ENCODE measurements at places on chromosomes 13 and 19.

DNA sequence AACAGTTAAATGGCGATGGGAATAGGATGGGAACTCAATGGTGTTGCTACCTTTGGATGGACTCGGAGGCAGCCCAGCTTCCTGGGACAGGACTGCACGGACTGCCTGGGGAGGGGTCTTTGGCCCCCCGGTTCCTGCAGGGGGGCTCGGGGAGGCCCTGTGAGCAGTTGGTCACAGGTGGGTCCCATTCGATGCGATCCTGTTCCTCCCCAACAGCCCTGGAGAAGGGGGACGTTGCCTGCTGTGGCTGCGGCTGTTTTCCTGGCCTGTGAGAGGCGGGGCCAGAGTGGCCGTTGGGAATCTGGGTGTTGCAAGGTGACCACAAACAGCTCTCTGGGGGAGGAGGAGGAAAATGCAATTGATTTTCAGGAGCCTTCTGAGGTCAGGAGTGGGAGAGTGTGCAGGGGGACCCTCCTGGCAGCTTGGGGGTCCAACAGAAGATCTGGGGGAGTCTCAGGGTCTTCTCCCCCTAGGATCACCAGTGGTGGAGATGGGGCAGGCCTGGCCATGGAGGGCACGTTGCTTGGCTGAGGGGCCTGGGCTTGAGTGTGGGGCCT is 1.9 kb upstream of the PLPPR3 start:
- no peak for DNase-seq

GRCh38 chr13:63680704-63681103 is 2265.1 kb upstream of the PCDH20 start:
- no peak for DNase-seq

DNA sequence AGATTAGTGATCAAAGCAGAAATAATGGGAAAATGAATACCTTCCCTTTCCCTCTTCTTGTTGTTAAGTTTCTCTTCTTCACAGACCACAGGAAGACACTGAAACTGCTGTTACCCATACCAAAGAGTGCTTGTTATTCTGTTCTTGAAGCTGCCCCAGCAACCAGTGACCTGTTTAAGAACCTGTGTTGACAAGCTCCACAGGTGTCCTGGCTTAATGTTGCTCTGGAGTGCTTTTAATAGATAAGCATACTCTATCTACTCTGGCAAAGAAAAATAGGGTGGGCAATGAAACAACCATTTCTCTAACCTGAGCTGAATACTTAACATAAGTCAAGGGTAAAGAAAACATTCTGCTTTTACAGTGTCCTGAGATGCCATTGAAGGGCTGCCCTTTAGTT is 506.7 kb upstream of the GPC6 start:
- no peak for DNase-seq

- no peak for DNase-seq
These were observed 223.9 kb upstream of the MIR17HG start for GRCh38 chr13:91123456-91124127.

- no peak for DNase-seq
These were observed 236.7 kb upstream of the CSNK1A1L start for GRCh38 chr13:37342205-37342604.

DNA sequence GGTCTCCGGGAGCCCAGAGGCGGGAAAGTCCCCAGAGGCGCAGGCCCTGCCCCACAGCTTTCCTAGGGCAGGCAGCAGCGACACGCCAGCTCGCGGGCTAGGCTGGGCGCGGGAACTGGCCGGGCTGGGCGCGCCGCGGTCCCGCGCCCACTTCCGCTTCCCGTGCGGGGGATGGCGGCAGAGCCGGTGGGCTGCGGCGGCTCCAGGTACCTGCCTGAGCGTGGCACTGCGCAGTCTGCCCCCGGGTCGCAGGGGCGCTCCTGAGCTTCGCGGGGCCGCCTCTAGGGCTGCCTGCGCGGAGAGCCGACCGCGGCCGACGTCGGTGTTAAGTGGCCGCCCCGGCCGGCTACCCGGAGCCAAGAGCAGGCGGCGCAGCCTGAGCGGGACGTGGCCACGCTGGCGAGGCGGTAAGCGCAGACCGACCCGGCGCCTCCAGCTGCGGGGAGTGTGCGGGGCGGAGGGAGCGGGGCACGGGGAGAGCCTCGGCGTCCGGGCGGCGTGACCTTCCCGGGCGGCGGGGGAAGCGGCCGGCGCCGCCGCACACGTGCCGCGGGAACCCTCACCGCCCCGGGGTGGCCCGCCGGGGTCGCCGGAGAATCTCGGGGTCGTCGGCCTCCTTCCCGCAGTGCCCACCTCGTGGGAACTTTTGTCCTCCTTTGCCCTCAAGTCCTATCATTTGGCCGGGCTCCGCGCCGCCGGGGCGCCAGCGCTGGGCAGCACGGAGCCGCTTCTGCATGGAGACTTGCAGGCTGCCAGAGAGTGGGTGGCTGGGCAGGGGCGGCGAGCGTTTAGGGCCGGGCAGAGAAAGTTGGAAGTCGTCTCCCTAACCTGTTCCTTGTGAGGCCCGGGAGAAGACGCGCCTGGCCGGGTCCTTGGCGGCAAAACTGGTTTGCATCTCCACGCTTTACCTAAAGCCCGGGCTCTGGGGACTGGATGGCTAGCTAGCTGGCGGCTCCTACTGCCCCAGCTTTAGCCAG is 31.4 kb upstream of the MPHOSPH8 start:
- DNase-seq = peak; percentile 91

- DNase-seq = peak; percentile 58
These were observed 40.6 kb upstream of the EEF1AKMT1 start for GRCh38 chr13:20814224-20814910.

- no peak for DNase-seq
These were observed 10.6 kb upstream of the RAB20 start for GRCh38 chr13:110571896-110572777.

All from SK-N-SH (cell line).